GM10248 (cell line): ENCODE measurements at places on chromosomes 11 and 22.
A peak's percentile ranks its signal among the peaks of the same experiment; 100 is the strongest.

GRCh38 chr11:59899532-59899931, 20.9 kb downstream of the OOSP3 start:
- DNase-seq = no peak

GRCh38 chr11:131615611-131616010, 245.2 kb downstream of the NTM start:
- DNase-seq = no peak

DNA sequence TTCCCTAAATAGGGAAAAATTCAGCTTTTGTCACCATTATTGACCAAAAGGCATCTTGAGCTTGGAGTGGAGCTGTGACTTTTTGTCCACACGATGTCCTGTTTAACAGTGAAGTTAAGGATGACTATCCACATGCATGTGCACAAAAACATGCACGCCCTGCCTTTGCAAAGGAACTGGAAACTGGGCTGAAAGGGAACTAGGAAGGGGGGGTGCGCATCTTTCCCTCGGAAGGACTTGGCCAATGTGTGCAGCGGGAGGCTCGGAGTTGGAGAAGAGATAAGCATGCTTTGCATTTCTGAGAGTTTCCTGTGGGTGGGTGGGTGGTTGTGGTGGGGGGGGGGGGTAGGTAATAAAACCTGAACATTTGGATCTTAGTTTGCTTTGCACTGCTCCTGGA, 411 bp upstream of the KIRREL3 start:
- DNase-seq = no peak

- DNase-seq = no peak
Measured at GRCh38 chr11:62024936-62025486, 57.6 kb upstream of the FTH1 start.

- DNase-seq = no peak
Measured at GRCh38 chr11:95104856-95105255, 15.2 kb downstream of the ENDOD1 start.

DNA sequence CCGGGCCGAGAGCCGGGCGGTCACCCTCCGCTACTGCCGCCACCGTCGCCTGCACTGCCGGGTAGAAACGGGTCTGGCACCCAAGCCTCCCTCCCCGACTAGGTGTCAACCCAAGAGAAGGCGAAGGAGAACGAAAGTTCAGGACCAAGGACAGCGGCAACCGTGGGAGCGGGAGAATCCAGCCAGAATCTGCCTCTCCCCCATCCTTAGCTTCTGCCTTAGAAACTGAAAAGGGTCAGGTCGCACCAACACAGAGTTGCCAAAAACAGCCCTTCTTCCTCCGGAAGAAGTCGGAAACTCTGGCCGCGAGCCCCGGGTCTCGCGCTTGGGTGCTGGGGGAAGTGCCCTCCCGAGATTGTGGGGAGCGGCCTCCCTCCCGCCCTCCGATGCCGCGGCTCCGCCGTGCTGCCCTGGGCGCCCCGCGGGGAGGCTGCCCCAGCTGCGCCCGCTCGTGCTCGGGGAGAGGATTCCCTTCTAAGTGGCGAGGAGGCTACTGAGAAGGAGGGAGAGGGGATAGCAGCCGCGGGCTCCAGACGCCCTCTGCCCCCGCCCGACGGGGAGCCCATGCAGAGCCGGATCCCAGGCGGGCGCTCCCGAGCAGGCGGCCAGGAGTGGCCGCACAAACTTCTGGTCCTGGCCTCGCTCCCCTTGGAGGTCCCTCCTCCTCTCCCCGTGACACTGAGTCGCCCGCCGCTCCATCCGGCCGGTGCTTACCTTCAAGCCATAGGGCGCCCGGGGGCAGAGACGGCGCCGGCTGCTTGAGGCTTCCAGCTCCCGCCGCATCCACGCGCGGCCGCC, 637 bp downstream of the DRD2 start:
- peak; percentile 52 for DNase-seq

- no peak for DNase-seq
Measured at GRCh38 chr11:119368121-119369034, 13.1 kb downstream of the USP2 start.

DNA sequence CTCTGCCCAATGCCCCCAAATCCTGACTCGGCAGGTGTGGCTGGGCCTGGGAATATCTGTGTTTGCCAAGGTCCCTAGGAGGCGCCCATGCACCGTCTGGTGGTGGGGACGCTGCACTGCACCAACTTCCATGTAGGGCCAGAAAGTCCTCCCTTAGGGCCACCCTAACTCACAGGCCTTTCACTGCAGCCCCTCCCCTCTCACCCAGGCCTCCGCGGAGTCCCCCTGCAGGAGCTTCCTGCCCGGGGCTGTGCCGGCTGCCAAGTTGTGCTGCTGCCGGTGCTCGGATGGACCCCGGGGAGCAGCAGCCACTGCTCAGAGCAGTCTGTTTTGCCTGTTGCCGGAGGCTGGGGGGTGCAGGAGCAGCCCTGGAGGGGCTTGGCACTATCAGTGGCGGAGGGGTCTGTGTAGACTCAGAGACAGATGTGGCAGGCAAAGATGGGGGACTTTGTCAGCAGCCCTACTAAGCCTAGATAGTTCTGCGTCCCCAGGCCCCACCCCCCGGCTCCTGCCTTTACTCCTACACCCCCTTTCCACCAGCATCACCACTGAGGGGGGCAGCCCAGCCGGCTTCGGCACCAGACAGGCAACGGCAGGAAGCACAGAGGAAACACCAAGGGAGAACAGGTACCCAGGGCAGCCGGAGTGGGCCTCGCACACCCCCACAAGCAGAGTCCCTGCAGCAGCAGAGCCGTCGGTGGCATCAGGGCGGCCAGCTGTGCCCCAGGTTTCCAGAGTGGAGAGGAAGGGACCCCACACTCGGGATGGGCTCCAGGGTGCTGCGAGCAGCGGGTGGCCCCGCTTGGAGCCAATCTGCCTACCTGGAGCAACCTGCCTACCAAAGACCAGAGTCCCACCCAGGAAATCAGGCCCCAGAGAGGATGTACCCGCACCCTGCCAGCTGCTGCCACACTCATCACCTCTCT, 124.3 kb downstream of the TRIM29 start:
- DNase-seq = peak; percentile 67
